H7 (cell line): ENCODE measurements at places on chromosomes 7 and 10. TPM values are rescaled to one million over a fixed set of nuclear protein-coding genes. Genes with fewer than 3 reads are reported as not detected.
A peak's percentile ranks its signal among the peaks of the same experiment; 100 is the strongest.

The CYP3A7 gene
- total RNA-seq: not detected in 2 replicates

The SLC29A4 gene
- total RNA-seq: 15.7 and 16.5 TPM in 2 replicates

The FAM20C gene
- 63.2 and 71.5 TPM in 2 replicates for total RNA-seq

The MKX gene
- total RNA-seq: 0.38 and 0.96 TPM in 2 replicates

The TMEM140 gene
- not detected in 2 replicates for total RNA-seq

- DNase-seq: no peak
Observed at GRCh38 chr10:100528921-100529474, 673 bp downstream of the NDUFB8 start.

GRCh38 chr10:71447676-71448075 is 51.0 kb downstream of the CDH23 start:
- DNase-seq: no peak

DNA sequence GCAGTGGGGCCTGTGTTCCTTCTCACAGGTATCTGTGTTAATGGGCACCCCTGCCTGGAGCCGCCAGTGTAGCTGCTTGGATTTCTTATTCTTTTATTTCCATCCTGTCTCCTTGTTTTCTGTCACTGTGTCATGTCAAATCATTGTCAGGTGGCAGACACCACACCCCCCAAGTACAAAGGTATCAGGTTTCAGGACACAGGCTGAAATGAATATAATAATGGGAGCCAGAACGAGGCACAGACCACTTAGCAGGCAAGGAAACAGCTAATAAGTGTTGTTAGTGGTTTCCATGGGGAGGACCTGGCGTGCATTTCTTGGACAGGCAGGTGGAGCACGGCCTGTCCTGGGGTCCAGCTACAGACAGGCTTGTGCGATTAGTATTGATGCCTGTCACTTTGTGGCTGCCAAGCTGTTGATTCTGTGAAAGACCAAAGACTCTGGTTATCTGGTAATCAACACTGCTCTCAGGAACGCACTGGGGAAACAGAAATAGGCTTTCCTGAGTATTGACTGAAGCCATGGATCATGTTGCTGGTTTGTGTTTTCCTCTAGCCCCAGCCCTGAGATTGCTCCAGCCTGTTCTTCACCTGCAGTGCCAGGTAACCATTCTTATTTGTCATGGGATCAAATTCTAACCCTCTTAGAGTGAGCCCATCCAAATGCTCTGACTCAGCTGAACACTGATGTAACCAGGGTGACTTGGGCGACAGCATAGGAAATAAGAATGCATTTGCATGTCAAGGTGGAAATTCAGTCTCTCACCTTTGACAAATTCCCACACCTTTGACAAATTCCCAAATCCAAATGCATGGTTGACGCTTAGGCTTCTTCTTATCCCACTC is 1002.0 kb downstream of the LRMDA start:
- DNase-seq: no peak

GRCh38 chr10:17712717-17713471 is 39.1 kb upstream of the TMEM236 start:
- DNase-seq: no peak

DNA sequence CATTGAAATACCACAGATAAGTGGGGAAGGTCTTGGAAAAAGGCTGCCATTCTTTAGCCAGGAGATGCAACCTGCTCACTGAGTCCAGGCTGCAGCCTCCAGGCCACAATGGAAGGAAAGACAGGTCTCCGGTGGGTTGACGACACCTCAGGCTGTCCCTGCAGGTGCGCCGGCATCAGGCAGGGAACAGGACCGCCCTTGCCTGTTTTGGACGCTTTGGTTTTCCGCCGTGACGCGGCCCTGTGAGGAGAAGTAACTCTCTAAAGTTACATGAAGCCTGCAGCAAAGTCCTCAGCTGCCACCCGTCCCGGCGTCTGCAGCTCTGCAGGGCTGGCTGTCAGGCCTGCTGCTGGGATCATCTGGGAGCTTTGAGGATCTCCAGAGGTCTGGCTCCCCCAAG is 147.0 kb downstream of the WDR37 start:
- DNase-seq: no peak

DNA sequence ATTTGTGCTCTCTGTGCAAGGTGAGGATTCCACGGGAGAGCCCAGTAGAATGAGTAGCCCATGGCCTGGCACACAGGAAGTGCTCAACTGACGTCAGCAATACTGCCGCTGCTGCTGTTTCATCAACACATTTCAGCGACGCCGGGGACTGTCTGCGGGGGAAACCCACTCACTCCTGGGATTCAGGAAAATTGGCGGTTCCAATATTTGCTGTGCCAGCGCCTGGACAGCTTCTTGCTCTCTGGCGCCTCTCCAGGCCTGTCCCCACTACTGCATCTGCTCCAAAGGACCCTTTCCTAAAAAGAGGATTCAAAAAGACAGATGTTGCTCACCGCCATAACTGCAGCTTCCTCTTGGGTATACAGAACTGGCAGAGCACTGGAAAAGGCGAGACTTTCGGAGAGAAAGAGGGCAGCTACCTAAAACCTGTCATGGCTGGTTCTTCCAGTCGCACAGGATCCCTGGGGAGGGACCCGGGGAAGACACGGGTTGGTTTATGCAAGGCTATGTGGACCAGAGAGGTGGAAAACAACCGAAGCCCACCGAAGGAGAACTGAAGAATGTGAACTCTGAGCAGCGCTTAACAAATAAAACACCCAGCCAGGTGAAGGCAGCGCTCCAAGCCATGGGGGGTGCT is 39.7 kb upstream of the ENO4 start:
- peak; percentile 78 for DNase-seq

GRCh38 chr10:3684891-3685290 is 100.1 kb downstream of the KLF6 start:
- DNase-seq: no peak

DNA sequence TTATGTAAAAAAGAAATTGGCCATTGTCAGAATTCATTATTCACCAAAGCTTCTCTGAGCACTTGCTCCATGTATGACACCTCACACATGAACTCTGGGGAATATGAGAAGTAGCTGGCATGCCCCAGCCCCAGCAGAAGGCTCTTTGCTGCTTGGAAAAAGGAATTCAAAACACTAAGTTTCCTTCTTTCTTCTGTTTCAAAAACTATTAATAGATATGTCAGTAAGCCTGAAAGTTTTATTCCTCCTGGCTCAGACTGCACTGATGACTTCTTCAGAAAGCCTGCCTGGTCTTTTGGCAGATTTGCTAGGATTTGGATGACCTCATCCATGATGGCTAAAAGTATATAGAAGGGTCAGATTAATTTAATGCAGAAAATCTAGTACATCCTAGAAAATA is 511.0 kb downstream of the GFRA1 start:
- DNase-seq: no peak

GRCh38 chr7:110569486-110570205 is 521.3 kb upstream of the LRRN3 start:
- no peak for DNase-seq
